ENCODE measurements at places on chromosomes 3 and 15.
A peak's percentile ranks its signal among the peaks of the same experiment; 100 is the strongest.

DNA sequence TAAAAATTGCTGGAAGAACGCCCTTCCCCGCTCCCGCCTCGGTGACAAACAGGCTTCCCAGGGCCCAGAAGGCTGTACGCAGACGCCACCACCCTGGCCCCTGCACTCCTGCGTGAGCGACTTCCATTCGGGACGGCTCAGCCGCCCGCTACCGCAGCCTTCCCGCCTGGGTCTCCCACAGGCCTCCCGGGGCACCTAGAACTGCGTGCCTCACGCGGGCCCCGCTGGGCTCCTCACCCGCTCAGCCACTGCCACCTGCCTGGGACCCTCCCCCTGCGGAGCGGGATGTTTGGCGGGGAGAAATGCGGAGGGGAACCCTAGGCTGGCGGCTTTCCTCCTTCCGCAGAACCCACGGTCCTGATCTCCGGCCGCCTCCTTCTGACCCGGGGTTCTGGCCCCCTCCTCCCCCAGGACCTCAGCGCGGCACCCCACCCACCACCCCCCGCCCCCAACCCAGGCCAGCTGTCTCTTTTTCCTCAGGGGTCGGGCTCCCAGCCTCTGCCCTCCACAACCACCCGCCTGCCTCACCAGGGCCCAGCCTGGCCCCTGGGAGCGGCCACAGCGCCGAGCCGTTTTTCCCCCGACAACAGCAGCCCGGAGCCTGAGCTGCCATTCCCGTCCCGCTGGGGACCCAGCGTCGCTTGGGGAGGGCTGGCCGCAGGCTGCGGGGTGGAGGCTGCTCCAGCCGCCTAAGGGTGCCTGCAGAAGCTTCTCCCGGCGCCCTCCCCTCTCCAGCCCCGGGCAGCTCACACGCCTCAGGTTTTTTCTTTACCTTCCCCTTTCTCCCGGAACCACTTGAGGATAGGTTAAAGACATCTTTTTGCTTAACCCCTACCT is 27.6 kb upstream of the RAB7A start:
- peak; percentile 5 for DNase-seq

- no peak for DNase-seq
Measured at GRCh38 chr15:87761736-87762509, 494.6 kb downstream of the NTRK3 start.

DNA sequence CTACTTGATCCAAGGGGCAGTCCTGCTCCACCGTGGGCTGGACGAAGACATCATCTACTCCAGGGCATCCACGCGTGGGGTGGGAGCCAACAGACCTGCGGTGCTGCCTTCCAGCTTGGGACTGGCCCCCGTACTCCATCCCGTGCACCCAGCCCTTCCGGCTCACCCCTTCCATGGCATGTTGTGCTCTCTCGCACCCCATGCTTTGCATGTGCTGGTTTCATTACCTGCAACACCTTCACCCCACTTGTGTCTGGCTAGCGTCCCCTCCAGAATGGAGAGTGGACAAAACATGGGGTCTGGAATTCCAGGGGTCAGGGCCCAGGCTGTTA is 30.2 kb downstream of the SEMA7A start:
- no peak for DNase-seq

DNA sequence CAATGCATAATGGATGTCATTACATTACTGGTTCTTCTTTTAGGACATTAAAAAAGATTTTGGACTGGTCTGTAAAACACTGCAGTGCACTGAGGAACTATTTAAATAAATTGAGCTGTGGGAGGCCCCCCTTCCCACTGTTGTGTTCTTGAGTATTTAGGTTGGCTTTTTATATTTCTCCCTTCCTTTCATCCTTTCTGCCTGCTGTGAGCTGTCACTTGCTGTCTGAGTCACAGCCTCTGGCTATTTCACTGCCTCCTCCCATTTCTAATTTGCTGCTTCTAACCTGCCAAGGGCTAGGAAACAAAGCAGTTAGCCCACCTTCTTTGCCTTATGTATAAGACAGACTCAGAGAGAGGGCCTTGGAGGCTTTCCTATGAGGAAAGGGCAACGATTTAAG is 89.0 kb upstream of the FNDC3B start:
- DNase-seq, result peak; percentile 76

DNA sequence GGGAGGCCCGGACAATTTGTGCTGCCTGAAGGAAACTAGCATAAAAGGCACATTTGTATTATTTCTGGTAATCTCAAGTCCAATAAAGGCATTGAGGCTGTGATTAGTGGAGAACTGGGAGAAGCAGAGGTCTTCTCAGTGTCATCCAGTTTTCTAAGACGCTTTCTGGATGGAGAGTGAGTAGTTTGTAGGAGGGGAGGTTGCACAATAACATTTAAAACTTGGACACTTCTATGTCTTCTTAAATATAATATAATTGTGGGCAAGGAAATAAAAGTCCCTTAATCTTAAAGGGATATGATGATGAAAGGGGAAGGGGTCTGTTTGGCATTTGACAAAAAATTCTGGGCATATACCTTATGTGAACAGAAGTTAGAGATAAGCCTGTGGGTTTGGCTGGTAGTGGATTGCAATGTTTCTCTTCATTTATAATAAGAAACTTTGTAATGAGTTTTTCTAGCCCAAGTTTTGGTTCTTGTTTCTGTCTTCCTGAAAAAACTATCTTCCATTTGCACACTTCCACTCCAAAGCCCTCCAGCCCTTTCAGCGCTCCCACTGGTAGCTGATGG is 291.6 kb upstream of the TGFBR2 start:
- DNase-seq, result no peak

- no peak for DNase-seq
Measured at GRCh38 chr3:99852851-99853250, 35.2 kb downstream of the CMSS1 start.

DNA sequence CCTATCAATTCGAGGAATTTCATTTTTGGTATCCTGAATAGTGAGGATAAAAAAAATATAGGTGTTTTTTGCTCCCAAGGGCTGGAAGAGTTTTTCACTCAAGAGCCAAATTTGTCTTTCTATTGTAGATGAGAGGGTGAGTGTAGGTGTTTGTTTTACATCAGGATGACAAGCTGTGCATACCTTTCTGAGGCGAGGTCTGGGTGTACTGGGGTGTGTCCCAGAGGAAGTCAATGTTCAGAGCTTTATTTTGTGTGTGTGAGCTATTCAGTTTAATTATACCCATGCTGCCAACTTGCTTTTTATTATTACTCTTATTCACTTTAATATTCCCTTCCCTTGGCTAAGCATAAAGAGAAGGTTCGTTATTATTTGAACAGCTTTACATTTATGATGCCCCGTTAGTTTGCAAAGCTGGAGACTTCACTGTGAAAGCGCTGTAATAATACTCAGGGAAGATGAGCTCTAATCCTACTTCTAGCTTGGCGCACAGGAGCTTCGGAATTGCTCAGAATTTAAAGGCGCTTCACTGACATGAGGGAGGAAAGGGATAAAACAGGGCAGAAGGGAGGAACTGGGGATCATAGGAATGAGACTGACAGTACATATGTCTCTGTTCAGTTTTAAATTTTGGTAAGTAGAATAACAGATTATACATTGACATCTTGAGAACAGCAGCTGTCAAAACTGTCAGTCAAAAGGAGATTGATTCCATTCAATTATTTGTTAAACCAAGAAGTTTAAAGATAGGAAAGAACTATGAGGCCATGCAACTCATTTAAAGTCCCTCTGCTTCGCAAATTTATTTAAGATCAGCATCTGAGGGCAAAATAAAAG is 117.7 kb upstream of the TP63 start:
- DNase-seq, result no peak

DNA sequence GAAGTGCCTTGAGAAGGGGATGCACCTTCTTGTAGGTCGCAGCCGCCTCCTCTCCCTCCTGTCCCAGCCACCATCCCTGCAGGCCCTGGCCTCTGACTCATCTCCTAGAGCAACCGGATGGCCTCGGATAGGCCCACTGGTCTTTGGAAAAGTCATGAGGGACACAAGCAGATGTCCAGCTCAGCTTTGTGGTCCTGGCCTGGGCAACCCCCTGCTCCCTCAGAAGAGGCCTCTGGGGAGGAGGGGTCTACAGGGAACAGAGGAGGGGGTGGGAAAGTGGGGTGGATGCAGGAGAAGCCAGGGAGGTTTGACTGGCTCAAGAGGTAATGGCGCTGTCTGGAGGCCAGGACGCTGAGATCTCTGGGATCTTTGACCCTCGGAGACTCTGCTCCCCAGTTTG is 259.2 kb upstream of the TLE3 start:
- no peak for DNase-seq

Measured in astrocyte of the spinal cord (primary cell).